ENCODE measurements at places on chromosomes 16 and 17.
A peak's percentile ranks its signal among the peaks of the same experiment; 100 is the strongest.

- DNase-seq = no peak
- no peaks in the 10 kb centered on the region for H3K27me3 ChIP-seq
- peaks cover 7% of the 10 kb centered on the region for H3K36me3 ChIP-seq
- H3K4me3 ChIP-seq = no peak overlapping the region
- peaks cover 3% of the 10 kb centered on the region for H3K4me1 ChIP-seq
Observed at GRCh38 chr16:87409153-87409552, 17.0 kb downstream of the MAP1LC3B start.

- peaks cover 56% of the 10 kb centered on the region for H3K27me3 ChIP-seq
- H3K36me3 ChIP-seq = no peaks in the 10 kb centered on the region
- H3K4me1 ChIP-seq = no peaks in the 10 kb centered on the region
Observed at GRCh38 chr16:71425746-71426068, 16.1 kb downstream of the TLE7 start.

DNA sequence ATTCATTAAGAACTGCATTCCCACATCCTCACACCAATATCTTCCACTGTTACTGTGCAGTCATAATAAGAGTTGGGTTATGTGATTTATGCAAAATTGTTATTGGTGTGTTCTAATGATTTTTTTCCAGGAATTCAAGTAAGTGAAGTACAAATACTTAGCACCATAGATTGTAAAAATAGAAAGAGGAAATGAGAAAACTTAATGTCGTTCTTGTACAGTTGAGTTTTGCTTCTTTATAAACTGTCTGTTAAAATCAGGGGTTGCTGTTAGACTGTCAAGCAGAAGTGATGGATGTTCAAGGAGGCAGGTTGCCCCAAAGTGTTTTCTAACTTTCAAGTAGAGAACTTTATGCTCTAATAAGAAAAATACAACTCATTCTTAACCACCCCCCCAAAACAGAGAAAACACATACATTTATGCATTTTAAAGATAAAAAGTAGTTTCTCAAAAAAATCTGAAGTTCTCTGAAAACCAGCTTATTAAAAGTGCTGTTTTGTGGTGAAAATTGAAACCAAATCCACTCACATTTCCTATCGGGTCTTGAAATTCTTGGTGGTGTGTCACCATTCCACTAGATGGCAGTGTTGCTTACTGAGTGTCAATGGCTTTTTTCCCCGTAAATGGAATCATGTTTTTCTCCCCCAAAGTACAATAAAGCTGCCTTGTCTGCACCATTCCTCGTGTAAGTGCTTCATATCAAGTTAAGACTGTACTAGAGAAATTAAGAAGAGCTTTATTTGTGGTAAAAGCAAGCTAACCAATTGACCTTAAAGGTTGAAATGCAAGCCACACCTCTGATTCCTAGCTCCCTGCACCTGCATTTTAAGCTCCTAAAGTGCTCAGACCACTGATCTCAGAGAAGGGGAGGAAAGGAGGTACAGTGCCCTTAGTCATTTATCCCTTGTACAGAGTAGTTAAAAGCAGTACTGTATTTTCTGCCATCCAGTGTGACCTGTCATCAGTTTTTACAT is 4.7 kb upstream of the IGSF6 start:
- H3K27me3 ChIP-seq = no peaks in the 10 kb centered on the region
- peak; percentile 27 for DNase-seq
- H3K27ac ChIP-seq = peak overlapping the region; percentile 58
- peaks cover 47% of the 10 kb centered on the region for H3K4me1 ChIP-seq
- H3K4me3 ChIP-seq = no peak overlapping the region

GRCh38 chr17:81382851-81383250 is 12.4 kb upstream of the BAHCC1 start:
- no peaks in the 10 kb centered on the region for H3K36me3 ChIP-seq
- DNase-seq = no peak
- peaks cover 3% of the 10 kb centered on the region for H3K4me1 ChIP-seq
- peaks cover 28% of the 10 kb centered on the region for H3K27me3 ChIP-seq

DNA sequence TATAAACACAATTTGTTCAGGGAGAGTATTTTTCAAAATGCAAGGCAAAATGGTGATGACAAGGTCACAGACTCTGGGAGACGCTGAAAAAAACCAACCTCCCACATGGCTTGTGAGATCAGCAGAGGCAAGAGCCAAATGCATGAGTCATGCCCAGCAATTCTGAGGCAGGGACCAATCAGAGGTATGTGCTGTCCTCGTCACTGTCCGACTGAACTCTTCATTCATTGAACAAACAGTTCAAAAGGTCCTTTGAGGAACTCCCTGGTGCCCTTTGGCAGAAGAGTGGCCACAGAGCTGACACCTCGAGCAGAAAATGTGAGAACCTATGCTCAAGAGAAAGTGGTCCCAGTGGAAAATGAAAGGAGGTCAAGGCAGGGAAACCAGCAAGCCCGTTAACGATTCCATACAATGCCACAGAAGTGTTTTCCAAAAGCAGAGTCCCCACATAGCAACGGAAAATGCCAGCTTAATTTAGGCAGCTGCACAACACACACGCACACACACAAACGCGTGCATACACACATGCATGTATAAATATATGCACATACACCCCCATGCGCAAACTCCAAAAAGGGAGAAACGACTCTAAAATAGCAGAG is 50.9 kb downstream of the CDH11 start:
- no peak for DNase-seq
- no peaks in the 10 kb centered on the region for H3K4me1 ChIP-seq
- H3K36me3 ChIP-seq = no peaks in the 10 kb centered on the region
- H3K27me3 ChIP-seq = peaks cover 2% of the 10 kb centered on the region
- H3K27ac ChIP-seq = no peak overlapping the region

GRCh38 chr16:22213801-22214200 is 7.7 kb downstream of the EEF2K start:
- H3K4me1 ChIP-seq = peaks cover 52% of the 10 kb centered on the region
- H3K36me3 ChIP-seq = peaks cover 20% of the 10 kb centered on the region
- no peak overlapping the region for H3K4me3 ChIP-seq
- H3K27ac ChIP-seq = peak overlapping the region; percentile 24
- DNase-seq = no peak
- no peaks in the 10 kb centered on the region for H3K27me3 ChIP-seq

DNA sequence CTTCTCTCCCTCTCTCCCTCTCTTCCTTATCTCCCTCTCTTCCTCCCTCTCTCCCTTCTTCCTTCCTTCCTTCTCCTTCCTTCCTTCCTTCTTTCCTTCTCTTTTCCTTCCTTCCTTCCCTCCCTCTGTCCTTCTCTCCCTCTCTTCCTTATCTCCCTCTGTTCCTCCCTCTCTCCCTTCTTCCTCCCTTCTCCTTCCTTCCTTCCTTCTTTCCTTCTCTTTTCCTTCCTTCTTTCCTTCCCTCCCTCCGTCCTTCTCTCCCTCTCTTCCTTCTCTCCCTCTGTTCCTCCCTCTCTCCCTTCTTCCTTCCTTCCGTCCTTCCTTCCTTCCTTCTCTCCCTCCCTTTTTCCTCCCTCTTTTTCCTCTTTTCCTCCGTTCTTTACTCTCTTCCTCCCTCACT is 38.6 kb downstream of the HS3ST4 start:
- no peak overlapping the region for H3K27ac ChIP-seq
- no peak overlapping the region for H3K4me3 ChIP-seq
- H3K4me1 ChIP-seq = no peaks in the 10 kb centered on the region
- peaks cover 5% of the 10 kb centered on the region for H3K27me3 ChIP-seq

- no peak overlapping the region for H3K4me3 ChIP-seq
- H3K36me3 ChIP-seq = peaks cover 2% of the 10 kb centered on the region
- no peak overlapping the region for H3K27ac ChIP-seq
- H3K27me3 ChIP-seq = no peaks in the 10 kb centered on the region
- no peaks in the 10 kb centered on the region for H3K4me1 ChIP-seq
Observed at GRCh38 chr16:24844101-24845030, 1.4 kb upstream of the SLC5A11 start.

DNA sequence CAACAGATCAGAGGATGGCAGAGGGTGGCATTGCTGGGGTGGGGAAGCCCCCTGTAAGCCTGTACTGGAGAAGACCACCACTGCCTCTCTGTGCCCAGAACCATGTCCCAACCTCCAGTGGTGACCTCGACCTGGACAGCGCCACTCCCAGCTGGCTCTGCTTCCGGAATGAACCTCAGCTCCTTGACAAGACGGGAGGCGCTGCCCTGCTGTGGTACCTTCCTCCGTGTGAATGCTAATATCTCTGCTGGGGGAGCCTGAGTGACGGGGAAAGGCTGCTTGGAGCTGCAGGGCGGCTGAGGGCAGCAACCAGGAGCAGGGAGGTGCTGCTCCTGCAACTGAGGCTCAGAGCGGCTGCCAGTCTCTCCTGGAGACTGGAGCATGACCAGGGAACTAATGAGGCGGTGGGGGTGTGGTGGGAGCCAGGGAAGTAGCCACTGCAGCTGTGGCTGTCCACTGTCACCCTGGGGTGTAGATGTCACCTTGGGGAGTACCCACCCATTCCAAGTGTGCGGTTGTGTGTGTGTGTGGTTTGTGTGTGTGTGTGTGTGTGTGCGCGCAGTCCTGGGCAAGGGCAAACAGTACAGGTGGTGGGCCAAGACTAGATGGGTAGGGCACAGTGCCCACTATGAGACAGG is 6.2 kb downstream of the PRCD start:
- no peaks in the 10 kb centered on the region for H3K36me3 ChIP-seq
- H3K4me1 ChIP-seq = peaks cover 9% of the 10 kb centered on the region
- no peak for DNase-seq
- peaks cover 10% of the 10 kb centered on the region for H3K27me3 ChIP-seq
